COLO829 (cell line): ENCODE measurements at places on chromosomes 2 and 18.

DNA sequence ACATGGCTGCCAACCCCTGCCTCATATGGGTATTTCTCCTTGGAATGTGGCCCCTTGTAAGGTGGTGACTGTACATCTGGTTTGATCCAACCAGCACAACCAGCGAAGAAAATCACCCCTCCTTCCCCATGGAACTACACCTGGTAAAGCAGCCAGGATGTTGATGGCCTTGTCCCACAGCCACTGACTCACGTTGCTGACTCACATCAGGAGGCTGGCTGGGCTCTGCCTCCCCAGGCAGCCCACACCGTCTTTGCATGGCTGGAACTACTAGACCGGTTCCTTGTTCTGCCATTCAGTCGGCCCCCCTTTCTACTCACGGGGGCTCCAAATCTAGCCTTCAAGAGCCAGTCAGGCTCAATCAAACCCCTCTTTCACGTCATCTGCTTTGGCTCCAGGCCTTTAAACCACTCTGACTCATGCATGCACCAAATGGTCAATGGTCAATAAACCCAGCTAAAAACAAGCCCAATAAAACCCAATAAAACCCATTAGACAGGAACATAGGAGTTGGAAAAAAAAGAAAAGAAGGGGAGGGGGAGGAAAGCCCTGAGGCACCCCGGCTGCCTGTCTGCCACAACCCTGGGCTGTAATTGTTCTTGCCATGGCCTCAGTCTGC lies 114.8 kb downstream of the PLB1 start:
- peak; percentile 83 for DNase-seq

- no peak for DNase-seq
These were observed 259.2 kb downstream of the SLC4A3 start for GRCh38 chr2:219886615-219887014.

DNA sequence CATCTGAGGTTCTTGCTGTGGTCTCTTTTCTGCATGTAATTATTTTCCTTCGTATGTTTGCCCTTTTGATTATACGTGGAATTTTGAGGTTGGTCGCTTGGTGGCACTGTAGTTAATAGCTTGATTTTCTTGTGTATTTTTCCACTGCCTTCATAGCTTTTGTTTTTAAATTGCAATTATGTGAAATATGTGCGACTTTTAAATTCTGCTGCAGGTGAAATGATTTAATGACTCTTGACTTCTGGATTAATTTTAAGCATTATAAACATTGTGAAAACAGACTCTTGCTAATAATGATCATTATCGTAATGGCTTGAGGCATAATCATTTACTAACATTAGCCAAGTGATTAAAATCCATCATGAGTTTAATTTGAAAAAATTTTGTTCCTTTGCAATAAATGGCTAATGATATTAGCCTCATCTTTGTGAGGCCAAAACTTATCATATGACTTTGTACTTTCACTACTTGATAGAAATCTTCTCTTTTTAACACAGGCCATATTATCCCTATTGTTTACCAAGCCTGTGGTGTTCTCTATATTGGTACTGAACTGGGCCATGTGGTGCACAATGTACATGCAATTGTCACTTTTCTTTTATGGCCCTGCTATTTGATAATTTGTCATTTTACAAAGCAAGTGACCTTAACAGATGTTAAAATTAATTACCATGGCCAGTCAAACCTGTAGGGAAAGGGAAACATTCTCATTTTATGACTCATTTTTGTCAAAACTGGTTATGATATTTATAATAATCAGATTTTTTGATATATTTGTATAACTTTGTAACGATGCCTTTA lies 62.8 kb upstream of the NEUROD1 start:
- DNase-seq, result peak; percentile 58

DNA sequence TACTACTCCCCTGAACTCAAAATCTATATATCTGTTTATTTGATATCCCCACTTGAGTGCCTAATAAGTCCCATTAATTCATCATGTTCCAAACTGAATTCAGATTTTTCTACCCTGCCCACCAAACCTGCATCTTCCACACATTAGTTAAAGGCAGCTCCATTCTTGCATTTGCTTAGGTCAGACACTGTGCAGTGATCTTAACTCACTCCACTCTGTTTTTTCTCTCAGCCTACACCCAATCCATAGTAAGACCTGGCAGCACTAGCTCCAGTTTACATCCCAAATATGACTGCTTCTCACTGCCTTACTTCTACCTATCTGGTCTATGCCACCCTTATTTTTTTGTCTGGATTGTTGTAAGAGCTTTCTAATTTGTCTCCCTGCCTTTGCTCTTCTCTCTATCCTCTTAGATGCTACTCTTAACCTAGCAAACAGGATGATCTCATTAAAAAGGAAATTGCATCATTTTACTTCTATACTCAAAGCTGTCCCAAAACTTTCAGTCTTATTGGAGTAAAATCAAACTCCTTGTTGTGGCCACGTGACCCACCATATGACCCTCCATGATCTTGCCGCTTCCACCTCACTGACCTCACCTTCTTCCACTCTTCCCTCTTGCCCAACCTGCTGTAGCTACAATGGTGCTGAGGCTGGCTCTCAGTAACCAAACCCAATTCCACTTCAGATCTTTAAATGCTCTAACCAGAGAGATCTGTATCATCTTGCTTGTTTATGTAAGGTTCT lies 274.9 kb upstream of the FANCL start:
- no peak for DNase-seq

- no peak for DNase-seq
These were observed 533 bp downstream of the DHX57 start for GRCh38 chr2:38875227-38875575.

GRCh38 chr2:55859875-55860274 lies 63.7 kb downstream of the EFEMP1 start:
- DNase-seq, result no peak
